ENCODE measurements at places on chromosomes 7 and 10. TPM values are rescaled to one million over a fixed set of nuclear protein-coding genes. Genes with fewer than 3 reads are reported as not detected.

- no peaks in the 10 kb centered on the region for H3K27me3 ChIP-seq
- no peaks in the 10 kb centered on the region for H3K36me3 ChIP-seq
- H3K4me3 ChIP-seq: no peak overlapping the region
Observed at GRCh38 chr10:49168171-49168540, 20.0 kb downstream of the TMEM273 start.

- H3K36me3 ChIP-seq: no peaks in the 10 kb centered on the region
- no peak for DNase-seq
- peak overlapping the region; percentile 98 for H3K27ac ChIP-seq
- no peak overlapping the region for H3K4me3 ChIP-seq
Observed at GRCh38 chr10:3853016-3853415, 68.0 kb upstream of the KLF6 start.

DNA sequence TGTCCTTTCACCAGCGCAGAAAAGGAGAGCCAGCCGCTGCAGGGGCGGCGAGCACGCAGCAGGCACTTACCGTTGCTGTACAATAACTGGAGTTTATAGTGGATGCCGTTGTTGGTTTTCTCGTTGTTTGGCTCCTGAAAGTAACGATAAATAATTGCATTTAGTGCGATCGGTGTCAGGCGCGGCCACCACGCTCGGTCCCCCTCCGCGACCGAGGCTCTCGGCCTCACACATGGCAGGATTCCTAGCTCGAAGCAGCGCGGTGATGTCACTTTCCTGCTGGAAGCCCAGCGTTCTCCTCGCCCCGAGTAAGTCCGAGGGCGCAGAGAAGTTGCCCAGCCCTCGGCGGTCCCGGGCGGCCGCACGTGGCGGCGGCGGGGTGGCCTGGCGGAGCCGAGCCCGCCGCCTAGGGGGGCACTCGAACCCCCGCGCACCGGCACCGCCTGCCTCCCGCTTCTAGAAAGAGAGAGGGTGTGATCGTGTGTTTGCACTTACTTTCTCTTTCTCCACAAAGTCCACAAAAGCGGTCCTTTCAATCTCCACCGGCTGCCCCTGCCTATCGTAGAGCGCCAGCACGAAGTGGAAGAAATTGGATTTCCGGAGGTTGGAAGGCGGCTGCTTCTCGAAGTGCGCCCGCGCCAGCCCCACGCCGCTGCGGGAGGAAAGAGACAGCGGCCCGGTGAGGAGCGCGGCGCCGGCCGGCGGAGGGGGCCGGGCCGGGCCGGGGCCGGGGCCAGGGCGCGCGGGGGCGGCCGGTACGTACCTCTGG lies 1.0 kb downstream of the EBF3 start:
- peak; percentile 45 for DNase-seq
- H3K4me1 ChIP-seq: peaks cover 16% of the 10 kb centered on the region
- no peak overlapping the region for H3K27ac ChIP-seq
- peak overlapping the region; percentile 56 for H3K4me3 ChIP-seq

- H3K4me3 ChIP-seq: no peak overlapping the region
- peaks cover 32% of the 10 kb centered on the region for H3K4me1 ChIP-seq
- H3K27me3 ChIP-seq: no peaks in the 10 kb centered on the region
Observed at GRCh38 chr10:122293156-122293960, 22.3 kb downstream of the BTBD16 start.

- no peak overlapping the region for H3K27ac ChIP-seq
- no peaks in the 10 kb centered on the region for H3K4me1 ChIP-seq
Observed at GRCh38 chr7:141410353-141411000, 140.7 kb upstream of the AGK start.

- no peak overlapping the region for H3K27ac ChIP-seq
- H3K27me3 ChIP-seq: no peaks in the 10 kb centered on the region
- no peaks in the 10 kb centered on the region for H3K36me3 ChIP-seq
- H3K4me3 ChIP-seq: no peak overlapping the region
Observed at GRCh38 chr10:28254290-28254985, 48.4 kb downstream of the MPP7 start.

- H3K4me1 ChIP-seq: peaks cover 37% of the 10 kb centered on the region
- H3K27ac ChIP-seq: no peak overlapping the region
- no peak overlapping the region for H3K4me3 ChIP-seq
- H3K27me3 ChIP-seq: no peaks in the 10 kb centered on the region
- no peaks in the 10 kb centered on the region for H3K36me3 ChIP-seq
Observed at GRCh38 chr7:70523249-70523988, 608.5 kb upstream of the GALNT17 start.

DNA sequence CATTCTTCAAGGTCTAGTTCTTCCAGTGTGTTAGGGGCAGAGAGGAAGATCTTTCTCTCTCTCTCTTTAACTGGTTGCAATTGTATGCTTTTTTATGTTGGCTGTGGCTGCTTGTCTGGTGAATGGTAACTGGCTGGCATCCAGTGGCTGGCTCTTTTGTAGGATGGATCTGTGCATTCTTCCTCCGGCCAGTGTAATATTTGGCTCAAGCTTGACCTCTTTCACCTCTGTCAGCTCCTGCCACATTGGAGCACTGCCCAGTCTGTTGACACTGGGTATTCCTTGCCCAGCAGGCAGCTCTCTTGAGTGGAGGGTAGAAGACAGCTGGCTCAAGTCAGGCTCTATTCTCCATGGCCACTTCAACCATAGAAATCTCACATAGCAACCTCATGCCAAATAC lies 528.3 kb downstream of the PHTF2 start:
- no peak overlapping the region for H3K27ac ChIP-seq
- no peaks in the 10 kb centered on the region for H3K4me1 ChIP-seq
- no peaks in the 10 kb centered on the region for H3K36me3 ChIP-seq
- no peaks in the 10 kb centered on the region for H3K27me3 ChIP-seq
- no peak for DNase-seq

- H3K27me3 ChIP-seq: no peaks in the 10 kb centered on the region
- H3K4me3 ChIP-seq: no peak overlapping the region
- no peak for DNase-seq
- no peaks in the 10 kb centered on the region for H3K4me1 ChIP-seq
Observed at GRCh38 chr7:36781011-36781738, 56.9 kb upstream of the AOAH start.

DNA sequence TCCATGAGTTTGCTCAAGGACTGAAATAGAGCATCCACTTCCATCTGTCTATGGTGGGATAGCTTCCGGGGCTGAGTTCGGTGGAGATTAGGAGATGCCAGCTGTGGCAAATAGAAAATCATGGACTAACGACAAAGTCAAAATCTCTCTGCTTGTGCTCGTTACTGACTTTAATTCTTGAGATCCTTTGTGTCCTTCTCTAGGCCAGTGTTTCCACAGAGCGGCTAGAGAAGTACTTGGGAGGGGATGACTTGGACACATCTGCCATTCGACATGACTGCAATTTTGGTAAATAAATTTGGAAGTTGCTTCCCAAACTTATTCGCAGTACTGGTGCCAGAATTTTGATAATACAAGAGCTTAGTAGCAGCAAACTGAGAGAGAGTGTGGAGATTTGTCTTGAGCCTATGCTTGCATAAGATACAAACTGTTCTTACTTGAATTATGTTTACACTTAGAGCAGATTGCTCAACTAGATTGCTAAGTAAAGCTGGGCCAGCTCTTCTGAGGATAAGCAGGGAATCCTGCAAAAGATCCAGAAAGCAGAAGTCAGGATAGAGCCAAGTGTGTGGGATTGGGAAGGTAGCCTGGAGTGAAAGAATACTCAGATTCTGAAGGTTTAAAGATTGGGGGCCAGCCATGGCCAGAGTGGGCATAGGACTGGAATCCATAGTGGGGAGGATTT lies 27.6 kb downstream of the ABCC2 start:
- H3K27me3 ChIP-seq: no peaks in the 10 kb centered on the region
- DNase-seq: no peak
- no peak overlapping the region for H3K4me3 ChIP-seq

GRCh38 chr10:71161425-71161824 lies 50.9 kb upstream of the UNC5B start:
- no peaks in the 10 kb centered on the region for H3K4me1 ChIP-seq
- DNase-seq: no peak
- H3K27ac ChIP-seq: no peak overlapping the region
- no peak overlapping the region for H3K4me3 ChIP-seq
- H3K36me3 ChIP-seq: no peaks in the 10 kb centered on the region

GRCh38 chr7:129257168-129257567 lies 32.3 kb downstream of the AHCYL2 start:
- no peaks in the 10 kb centered on the region for H3K36me3 ChIP-seq
- DNase-seq: no peak
- no peak overlapping the region for H3K4me3 ChIP-seq
- H3K27ac ChIP-seq: no peak overlapping the region
- H3K27me3 ChIP-seq: no peaks in the 10 kb centered on the region

GRCh38 chr7:157768198-157768597 lies 431.4 kb downstream of the DNAJB6 start:
- no peaks in the 10 kb centered on the region for H3K36me3 ChIP-seq
- no peak overlapping the region for H3K27ac ChIP-seq
- DNase-seq: no peak
- no peaks in the 10 kb centered on the region for H3K4me1 ChIP-seq
- no peaks in the 10 kb centered on the region for H3K27me3 ChIP-seq
- no peak overlapping the region for H3K4me3 ChIP-seq

GRCh38 chr10:4250587-4250887 lies 465.5 kb upstream of the KLF6 start:
- no peaks in the 10 kb centered on the region for H3K27me3 ChIP-seq
- no peaks in the 10 kb centered on the region for H3K4me1 ChIP-seq
- no peak for DNase-seq
- H3K36me3 ChIP-seq: no peaks in the 10 kb centered on the region
- H3K4me3 ChIP-seq: no peak overlapping the region
- H3K27ac ChIP-seq: no peak overlapping the region

GRCh38 chr10:73501651-73502050 lies 5.8 kb upstream of the PPP3CB start:
- H3K27me3 ChIP-seq: no peaks in the 10 kb centered on the region
- peaks cover 4% of the 10 kb centered on the region for H3K4me1 ChIP-seq
- no peak overlapping the region for H3K4me3 ChIP-seq

DNA sequence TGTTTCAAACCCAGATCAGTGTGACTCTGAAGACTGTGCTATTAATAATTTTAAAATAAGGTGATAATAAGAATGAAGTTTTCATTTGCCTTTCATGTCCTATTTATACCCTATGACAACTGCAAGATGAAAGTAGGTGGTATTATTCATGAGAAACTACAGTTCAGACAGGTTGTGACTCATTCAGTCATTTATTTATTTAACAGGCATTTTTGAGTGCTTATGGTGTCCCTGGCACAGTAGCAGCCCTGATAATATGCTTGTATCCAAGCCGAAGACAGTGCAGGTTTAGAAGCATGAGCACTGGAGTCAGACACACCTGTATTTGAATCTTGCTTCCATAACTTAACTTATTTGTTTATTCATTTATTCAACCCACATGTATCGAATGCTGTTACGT lies 87.1 kb downstream of the FZD1 start:
- no peak for DNase-seq
- H3K27me3 ChIP-seq: no peaks in the 10 kb centered on the region
- H3K27ac ChIP-seq: no peak overlapping the region
- no peak overlapping the region for H3K4me3 ChIP-seq

DNA sequence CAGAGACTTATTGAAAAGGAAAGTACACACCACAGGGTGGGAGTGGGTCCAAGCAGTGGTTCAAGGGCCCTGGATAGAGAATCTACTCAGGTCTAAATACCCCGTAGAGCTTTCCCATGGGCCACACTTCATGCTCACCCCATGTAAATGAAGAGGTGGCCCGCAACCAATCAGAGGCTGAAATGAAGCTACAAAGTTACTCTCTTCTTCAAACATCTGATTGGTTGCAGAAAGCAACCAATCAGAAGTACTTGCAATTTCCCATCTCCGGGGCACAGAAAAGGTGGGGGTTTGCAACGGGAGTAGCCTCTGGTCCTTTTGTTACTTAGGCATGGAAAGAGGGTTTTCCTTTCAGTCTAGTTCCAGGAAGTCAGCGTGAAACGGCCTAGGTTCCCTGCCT lies 15.2 kb upstream of the GALNTL5 start:
- H3K27me3 ChIP-seq: no peaks in the 10 kb centered on the region
- no peaks in the 10 kb centered on the region for H3K36me3 ChIP-seq
- DNase-seq: no peak
- H3K4me1 ChIP-seq: no peaks in the 10 kb centered on the region

- no peak for DNase-seq
- H3K27ac ChIP-seq: no peak overlapping the region
- no peaks in the 10 kb centered on the region for H3K27me3 ChIP-seq
- H3K4me3 ChIP-seq: no peak overlapping the region
- H3K4me1 ChIP-seq: peaks cover 7% of the 10 kb centered on the region
- no peaks in the 10 kb centered on the region for H3K36me3 ChIP-seq
Observed at GRCh38 chr10:4934391-4934987, 28.7 kb upstream of the AKR1C1 start.

DNA sequence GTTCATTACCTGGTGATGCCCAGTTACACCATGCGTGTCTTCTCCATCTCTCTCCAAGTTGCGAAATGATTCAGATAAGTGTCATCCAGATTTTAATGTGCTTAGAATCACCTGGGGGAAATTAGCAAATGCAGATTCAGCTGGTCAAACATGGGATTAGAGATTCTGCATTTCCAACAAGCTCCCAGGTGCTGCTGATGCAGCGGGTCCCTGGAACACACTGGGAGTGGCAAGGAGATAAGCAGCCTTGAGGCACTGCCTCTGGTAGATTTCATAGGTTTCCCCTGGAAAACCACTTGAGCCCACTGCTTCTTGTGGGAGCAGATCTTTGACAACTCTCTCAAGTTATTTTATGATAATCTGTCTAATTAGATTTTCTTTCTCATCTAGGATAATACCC lies 196.0 kb upstream of the C7orf33 start:
- no peaks in the 10 kb centered on the region for H3K36me3 ChIP-seq
- DNase-seq: no peak

GRCh38 chr10:63145782-63146181 lies 12.7 kb downstream of the NRBF2 start:
- peaks cover 1% of the 10 kb centered on the region for H3K36me3 ChIP-seq
- DNase-seq: no peak
- H3K4me3 ChIP-seq: no peak overlapping the region
- no peaks in the 10 kb centered on the region for H3K4me1 ChIP-seq

- H3K36me3 ChIP-seq: no peaks in the 10 kb centered on the region
- no peaks in the 10 kb centered on the region for H3K27me3 ChIP-seq
- H3K4me1 ChIP-seq: peaks cover 22% of the 10 kb centered on the region
- no peak overlapping the region for H3K4me3 ChIP-seq
- H3K27ac ChIP-seq: no peak overlapping the region
- DNase-seq: no peak
Observed at GRCh38 chr10:96971324-96971723, 139.2 kb downstream of the LCOR start.

DNA sequence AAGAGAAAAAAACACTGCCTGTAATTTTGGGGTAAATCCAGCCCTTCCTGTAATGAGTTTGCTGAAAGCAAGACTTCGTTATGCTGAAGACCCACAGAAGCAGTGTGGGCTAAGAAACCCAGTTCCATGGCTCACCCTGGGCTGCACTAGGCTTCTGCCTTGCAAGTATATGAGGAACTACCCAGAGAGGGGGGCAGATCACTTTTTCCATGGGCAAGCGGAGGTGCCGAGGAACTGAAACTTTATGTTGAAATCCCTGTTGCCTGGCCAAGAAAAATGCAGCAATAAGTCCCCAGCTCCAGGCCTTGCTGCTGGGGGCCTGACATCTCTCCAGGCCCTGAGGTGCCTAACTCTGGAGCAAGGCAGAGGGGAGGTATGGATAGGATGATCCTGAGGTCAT lies 8.5 kb downstream of the RASSF4 start:
- no peak overlapping the region for H3K4me3 ChIP-seq
- DNase-seq: no peak
- H3K36me3 ChIP-seq: 0 out of 2 replicates have a peak, but pooled peaks cover 4% of the 10 kb centered on the region
- no peak overlapping the region for H3K27ac ChIP-seq
- peaks cover 48% of the 10 kb centered on the region for H3K4me1 ChIP-seq

The NUDT13 gene
- total RNA-seq: 7.1 TPM

The COL17A1 gene
- 0.45 TPM for total RNA-seq

The NPTX2 gene
- total RNA-seq: not detected

The TMEM106B gene
- 38.6 TPM for total RNA-seq

The PCLO gene
- 4.1 TPM for total RNA-seq

The PLAU gene
- total RNA-seq: 1.8 TPM

The CTTNBP2 gene
- 3.2 TPM for total RNA-seq

The SPDYE11 gene
- not detected for total RNA-seq

The UBE2D4 gene
- 12.7 TPM for total RNA-seq

The FAM25A gene
- total RNA-seq: not detected

The SEMA3E gene
- total RNA-seq: not detected

The SPAG6 gene
- 0.81 TPM for total RNA-seq
